ENCODE measurements at places on chromosomes 7 and 10.

GRCh38 chr7:20111821-20112542 is 105.2 kb downstream of the MACC1 start:
- no peak for DNase-seq

GRCh38 chr10:122331100-122331499 is 43.4 kb upstream of the PLEKHA1 start:
- DNase-seq: no peak

GRCh38 chr10:108412323-108412722 is 1247.8 kb upstream of the SORCS1 start:
- DNase-seq: no peak

GRCh38 chr10:89281606-89282395 is 20.0 kb upstream of the IFIT2 start:
- peak; percentile 45 for DNase-seq

DNA sequence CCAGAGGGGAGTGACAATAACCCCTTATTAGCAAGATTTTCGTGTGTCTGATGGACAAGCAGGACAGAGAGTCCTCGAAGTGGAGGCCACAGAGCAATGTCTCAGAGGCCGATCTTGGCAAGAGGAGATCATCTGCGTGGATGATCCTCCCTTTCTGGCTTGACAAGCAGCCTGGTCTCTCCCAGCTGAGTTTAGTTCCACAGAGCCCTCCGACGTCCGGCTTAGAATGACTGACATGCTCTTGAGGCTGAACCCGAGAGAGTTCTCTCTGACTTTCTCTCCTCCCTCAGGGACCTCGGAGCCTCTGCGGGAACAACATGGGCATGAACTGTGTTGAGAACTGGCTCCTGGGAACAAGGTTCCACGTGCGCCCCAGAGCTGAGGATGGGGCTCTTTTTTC is 180.7 kb upstream of the PFKP start:
- DNase-seq: no peak

GRCh38 chr7:117781707-117782106 is 91.5 kb downstream of the CTTNBP2 start:
- DNase-seq: peak; percentile 42

DNA sequence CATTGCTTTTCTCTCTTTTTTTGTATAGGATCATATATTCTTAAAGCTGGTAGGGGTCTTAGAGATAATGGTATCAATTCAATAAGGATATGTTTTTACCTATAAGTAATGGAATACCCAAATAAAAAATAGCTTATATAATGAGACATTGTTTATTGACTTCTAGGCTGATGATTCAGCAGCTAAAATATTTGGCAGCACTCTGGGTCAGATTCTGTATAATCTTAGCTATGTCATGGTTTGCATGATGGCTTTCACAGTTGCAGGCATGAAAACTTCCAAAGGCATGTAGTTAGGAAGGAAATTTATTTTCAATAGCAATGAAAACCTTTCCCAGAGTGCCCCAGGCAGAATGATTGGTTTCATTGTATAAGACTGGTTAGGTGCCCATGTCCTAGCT is 32.1 kb upstream of the A1CF start:
- DNase-seq: peak; percentile 73

GRCh38 chr7:138625849-138626230 is 75.3 kb downstream of the SVOPL start:
- no peak for DNase-seq

GRCh38 chr7:4683884-4684565 is 1.9 kb downstream of the FOXK1 start:
- peak; percentile 74 for DNase-seq

DNA sequence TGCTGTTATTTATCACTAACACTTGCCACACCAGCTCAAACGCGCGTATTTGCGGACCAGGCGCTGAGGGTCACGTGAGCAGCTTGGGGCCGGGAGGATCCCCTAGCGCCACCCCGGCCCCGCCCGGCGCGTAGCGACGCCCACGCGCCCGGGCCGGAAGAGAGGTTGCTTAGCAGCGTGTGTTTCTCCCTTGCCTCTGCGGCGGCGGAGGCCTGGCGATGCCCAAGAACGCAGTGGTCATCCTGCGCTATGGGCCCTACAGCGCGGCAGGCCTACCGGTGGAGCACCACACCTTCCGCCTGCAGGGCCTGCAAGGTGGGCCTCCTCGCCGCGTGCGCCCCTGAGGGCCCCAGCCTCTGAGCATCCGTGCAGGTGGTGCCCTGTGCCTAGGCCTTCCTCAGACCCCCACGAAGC is at the start of gene C10orf53:
TSS of gene C10orf53 (plus strand) at position 172 of the 414 bp plus-strand sequence. CDS start at position 219, 47 bp downstream.
- peak; percentile 46 for DNase-seq

- DNase-seq: no peak
These were observed 528.7 kb downstream of the GRM8 start for GRCh38 chr7:126723966-126724544.

DNA sequence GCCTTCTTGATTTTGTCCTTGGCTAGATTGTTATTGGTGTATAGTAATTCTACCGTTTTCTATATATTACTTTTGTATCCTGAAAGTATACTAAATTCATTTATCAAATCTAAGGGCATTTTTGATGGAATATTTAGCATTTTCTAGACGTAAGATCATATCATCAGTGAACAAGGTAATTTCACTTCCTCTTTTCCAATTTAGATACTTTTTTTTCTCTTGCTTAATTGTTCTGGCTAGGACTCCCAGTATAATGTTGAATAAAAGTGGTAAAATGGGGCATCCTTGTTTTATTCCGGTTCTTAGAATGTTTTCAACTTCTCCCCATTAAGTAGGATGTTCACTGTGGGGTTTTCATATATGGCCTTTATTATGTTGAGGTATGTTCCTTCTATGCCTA is 260.7 kb downstream of the POLR1F start:
- no peak for DNase-seq

DNA sequence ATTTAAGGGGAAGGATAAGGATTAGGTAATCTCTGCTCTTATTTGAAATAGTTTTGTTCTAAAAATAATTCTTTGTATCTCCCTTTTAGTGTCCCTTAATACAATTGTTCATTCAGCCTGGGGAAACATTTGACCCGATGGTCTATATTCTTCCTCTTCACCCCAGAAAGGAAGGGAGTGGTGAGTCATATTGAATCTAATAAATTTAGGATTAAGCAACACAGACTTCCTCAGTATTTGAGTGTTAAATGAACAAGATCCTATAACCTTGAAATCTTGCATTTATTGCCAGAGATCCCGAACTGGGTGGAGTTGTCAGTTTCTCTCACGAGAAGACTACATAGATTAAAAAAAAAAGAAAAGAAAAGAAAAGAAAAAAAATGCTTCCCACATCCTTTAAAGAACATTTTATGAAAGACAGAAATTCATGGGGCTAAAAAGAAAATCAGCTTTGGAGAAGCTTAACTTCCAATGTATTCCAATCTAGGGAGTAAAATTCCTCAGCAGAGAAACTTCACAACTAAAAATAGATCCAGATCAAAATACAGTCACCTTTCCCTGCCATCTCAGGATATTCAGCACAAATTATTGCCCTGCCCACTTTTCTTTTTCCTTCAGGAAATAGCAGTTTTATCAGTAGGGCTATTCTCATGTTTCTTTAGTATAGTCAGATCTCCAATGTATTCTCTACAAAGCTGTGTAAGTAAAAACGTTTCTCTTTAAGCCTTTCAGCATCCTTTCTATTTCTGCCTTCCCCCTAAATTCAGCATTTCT is 82.2 kb downstream of the SEMA3D start:
- DNase-seq: no peak

DNA sequence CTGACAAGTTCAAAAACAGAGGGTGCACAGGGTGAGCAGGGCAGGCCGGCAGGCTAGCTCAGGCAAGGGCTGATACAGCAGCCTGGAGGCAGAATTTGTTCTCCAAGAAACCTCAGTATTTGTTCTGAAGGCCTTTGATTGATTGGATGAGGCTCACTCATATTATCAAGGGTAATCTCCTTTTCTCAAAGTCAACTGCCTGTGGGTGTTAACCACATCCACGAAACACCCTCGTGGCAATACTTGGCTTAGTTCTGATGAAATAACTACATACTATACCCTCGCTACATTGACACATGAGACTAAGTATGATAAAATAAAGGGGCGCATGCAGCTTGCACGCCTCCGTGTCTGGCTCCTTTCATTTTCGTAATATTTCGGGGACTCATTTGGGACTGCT is 4.4 kb upstream of the PPP2R2D start:
- no peak for DNase-seq

- DNase-seq: no peak
These were observed 170.9 kb downstream of the POLR1F start for GRCh38 chr7:19537942-19538401.

GRCh38 chr7:81333004-81333403 is 414.2 kb upstream of the SEMA3C start:
- DNase-seq: peak; percentile 62

DNA sequence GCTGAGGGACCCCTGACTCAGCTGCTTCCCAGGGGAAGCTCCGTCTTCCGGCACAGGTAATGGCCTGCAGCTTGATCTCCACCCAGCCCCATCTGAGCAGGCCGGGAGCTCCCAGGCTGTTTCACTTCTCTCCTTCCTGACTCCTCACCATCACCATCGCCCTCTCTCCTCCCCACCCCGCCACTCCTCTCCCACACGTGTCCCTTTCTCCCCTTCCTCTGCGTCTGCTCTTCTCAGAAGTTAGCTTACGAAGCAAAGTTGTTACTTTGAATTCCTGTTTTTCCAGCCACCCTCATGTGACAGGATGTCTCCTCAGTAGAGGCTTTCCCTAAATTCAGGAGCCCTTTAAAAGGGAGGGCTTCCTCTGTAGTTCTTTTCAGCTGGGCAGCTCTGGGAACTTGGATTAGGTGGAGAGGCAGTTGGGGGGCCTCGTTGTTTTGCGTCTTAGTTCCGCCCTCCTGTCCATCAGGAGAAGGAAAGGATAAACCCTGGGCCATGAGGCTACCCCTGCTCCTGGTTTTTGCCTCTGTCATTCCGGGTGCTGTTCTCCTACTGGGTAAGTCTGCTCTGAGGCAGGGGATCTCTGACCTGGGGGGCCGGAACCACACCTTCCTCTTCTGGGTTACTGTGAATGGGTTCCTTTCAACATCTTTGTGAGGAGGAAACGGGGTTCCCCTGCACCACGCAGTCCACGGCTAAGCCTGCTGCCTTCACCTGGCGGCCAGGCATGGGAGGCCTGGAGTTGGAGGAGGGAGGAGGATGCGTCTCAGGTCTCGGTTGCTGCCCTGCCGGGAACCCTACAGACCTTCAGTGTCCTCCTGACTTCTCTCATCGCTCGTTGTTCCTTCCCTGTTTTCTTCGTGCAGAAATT is at the start of gene MRC1:
TSS of gene MRC1 (plus strand) at position 378 of the 871 bp plus-strand sequence. CDS start at position 496, 118 bp downstream.
- DNase-seq: no peak

DNA sequence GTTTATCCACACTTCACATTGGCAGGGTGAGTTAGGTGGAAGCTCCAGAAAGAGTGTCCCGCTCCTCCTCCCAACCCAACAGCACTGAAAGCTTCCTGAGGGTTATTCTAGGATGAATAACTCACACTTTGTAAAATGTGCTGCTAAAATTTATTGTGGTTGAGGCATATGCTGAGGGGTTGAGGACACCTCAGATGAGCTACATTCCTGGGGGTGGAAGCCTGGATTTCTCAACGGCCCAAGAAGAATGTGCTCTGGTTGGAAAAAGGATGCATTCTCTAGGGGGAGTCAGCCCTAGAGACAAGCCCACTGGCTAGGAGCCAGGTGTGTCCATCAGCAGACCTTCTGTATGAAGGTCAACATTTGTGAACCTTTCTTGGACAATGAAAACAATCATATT is 91.5 kb upstream of the PDE1C start:
- peak; percentile 96 for DNase-seq

DNA sequence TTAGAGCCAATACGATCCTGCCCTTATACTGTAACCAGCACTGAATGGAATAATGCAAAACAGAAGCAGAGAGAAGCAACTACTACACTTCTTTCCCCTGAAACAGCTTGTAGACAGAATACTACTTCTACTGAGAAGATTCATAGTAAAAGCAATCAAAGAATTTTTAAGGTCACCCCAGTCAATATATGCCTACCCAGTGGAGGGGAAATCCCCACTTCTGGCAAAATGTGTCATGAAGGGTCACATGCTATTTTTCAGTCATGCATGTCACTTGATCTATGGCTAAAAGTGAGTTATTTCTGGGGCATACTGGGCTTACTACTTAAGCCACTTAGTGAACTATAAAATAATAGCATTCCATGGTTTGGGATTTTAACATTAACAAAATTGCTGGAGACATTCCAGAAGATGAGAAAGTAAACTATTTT is 25.6 kb downstream of the IRF5 start:
- DNase-seq: peak; percentile 13

DNA sequence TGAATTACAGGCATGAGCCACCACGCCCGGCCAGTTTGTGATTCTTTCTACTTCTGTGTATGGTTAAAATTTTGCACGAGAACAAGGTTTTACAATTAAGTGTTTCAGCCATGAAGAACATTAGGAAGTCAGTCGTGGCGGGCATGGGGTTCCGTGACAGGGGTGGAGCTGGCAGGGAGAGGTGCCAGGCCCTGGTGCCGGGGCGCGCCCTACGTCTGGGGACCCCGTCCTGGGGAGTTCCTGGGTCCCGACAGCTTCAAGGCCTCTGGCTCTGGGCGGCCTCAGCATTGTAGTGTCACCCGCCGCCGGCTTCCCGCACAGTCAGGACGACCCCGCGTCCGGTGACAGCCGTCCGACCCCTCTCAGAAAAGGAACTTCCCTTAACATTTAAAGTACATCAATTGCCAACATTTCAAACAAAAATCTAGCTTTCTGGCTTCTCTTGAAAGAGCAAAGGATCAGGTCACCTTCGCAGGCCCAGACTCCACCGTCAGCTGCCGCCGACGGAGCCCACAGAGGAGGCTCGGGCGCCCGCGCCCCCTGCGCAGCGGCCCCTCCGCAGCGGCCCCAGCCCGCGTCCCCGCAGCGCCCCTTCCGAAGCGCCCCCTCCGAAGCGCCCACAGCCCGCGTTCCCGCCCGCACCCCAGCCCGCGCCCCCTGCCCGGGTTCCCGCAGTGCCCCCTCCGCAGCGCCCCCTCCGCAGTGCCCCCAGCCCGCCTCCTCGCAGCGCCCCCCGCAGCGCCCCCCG is 23.2 kb upstream of the MKI67 start:
- DNase-seq: no peak

DNA sequence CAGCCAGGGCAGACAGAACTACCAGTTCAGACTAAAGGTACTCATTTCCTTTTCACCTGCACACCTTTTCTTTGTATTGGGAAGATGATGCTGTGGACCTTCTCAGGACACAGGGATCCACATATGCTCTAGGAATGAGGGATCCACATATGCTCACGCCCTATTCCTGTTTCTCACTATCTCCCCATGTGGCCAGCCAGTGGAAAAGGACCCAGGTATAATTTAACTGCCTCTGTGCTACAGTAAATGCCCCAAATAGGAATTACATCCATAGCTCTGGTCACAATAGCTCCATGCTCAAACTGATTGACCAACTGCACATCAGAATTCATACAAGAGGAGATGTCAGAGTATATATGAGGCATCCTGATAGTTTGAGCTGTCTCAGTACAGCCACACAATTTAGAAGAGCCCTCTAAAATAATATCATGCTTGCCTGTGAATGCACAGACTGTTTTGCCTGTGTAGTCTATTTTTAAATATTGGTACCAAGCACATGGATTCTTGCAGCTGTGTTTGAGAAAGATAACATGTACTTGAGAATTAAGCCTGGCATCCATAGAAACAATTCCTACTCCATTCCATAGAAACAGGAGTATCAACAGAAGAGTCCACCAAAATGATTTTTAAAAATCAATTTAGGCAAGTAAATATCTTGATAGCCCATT is 43.7 kb downstream of the CTTNBP2 start:
- DNase-seq: no peak

Measured in fibroblast of skin of back (primary cell).